GM23248 (cell line): ENCODE measurements at places on chromosomes 4 and X. TPM values are rescaled to one million over a fixed set of nuclear protein-coding genes. Genes with fewer than 3 reads are reported as not detected.
A peak's percentile ranks its signal among the peaks of the same experiment; 100 is the strongest.

Gene SAGE1
- not detected in 2 replicates for total RNA-seq

Gene GPRIN3
- not detected in 2 replicates for total RNA-seq

Gene CYSLTR1
- total RNA-seq: not detected in 2 replicates

Gene NAT8L
- total RNA-seq: 0.38 TPM in 1 of 2 replicates, not detected in the other

DNA sequence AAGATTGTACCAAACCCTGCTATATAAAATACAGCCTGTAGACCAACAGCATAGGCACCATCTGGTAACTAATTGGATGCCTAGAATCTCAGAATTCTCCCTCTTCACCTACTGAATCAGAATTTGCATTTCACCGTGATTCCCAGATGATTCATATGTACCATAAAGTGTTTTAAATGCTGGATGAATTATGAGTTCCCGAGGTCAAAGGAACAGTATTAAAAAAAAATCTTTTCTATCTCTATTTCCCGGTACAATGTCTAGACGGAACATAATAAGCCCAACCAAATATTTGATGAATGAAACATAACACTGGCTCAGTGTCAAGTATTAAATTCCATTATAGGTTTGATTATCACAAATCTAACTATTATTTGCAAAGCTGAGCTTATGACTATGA, 280.0 kb downstream of the ANKRD50 start:
- DNase-seq: peak; percentile 37

GRCh38 chr4:1035510-1035909, 24.1 kb downstream of the FGFRL1 start:
- DNase-seq: peak; percentile 69

- no peak for DNase-seq
Measured at GRCh38 chr4:88981556-88981955, 75.4 kb downstream of the FAM13A start.

DNA sequence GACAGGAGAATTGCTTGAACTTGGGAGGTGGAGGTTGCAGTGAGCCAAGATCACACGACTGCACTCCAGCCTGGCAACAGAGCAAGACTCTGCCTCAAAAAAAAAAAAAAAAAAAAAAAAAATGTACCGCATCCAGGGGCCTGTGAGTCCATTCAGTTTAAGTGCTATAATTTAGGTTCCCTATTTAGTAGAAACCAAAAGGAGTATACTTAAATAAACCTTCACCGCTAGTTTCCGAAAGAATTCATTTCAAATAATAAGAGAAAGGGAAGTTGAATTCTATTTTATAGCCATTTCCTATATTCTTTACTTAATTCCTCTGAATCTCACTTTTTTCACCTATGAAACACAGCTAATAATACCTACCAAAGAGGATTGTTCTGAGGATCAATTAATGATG, 20.8 kb upstream of the LRBA start:
- DNase-seq: no peak

DNA sequence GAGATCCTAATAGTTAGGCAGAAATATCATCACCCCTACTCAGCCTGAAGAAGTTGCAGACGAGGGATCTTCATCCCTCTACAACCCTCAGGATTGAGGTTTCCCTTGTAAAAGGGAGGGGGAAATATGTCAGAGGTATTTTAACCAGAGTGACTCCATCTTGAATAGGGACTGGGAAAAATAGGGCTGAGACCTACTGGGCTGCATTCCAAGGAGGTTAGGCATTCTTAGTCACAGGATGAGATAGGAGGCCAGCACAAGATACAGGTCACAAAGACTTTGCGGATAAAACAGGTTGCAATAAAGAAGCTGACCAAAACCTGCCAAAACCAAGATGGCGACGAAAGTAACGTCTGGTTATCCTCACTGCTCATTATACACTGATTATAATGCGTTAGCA, 17.5 kb downstream of the IL13RA2 start:
- DNase-seq: no peak

DNA sequence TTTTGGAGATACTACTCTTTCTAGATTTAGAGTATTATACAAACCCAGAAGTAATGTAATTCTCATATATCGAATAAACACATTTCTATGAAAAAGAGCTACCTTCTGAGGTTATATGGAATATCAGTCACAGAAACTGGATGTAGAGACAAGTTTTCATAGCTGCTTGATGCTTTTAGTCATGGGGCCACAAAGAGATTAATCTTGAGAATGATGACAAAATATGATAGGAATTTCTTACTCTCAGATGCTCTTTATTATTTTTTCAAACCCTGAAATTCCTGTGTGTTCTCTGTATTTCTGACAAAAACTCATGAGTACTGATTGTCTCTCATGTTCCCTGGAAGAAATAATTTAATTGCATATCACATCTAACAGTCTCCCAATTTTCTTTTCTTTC, 662.5 kb downstream of the RAPGEF2 start:
- DNase-seq: peak; percentile 0
